ELR (cell line): ENCODE measurements at places on chromosomes 6 and 20.

GRCh38 chr6:42313038-42313437 lies 95.4 kb upstream of the MRPS10 start:
- DNase-seq, result peak; percentile 84

- no peak for DNase-seq
These were observed 261.9 kb upstream of the ECI2 start for GRCh38 chr6:4397307-4397706.

- peak; percentile 12 for DNase-seq
These were observed 906.8 kb upstream of the CITED2 start for GRCh38 chr6:140281236-140281635.

GRCh38 chr6:159608961-159609651 lies 83.9 kb downstream of the SOD2 start:
- DNase-seq, result peak; percentile 60

GRCh38 chr6:16698997-16699868 lies 62.0 kb downstream of the ATXN1 start:
- peak; percentile 62 for DNase-seq

DNA sequence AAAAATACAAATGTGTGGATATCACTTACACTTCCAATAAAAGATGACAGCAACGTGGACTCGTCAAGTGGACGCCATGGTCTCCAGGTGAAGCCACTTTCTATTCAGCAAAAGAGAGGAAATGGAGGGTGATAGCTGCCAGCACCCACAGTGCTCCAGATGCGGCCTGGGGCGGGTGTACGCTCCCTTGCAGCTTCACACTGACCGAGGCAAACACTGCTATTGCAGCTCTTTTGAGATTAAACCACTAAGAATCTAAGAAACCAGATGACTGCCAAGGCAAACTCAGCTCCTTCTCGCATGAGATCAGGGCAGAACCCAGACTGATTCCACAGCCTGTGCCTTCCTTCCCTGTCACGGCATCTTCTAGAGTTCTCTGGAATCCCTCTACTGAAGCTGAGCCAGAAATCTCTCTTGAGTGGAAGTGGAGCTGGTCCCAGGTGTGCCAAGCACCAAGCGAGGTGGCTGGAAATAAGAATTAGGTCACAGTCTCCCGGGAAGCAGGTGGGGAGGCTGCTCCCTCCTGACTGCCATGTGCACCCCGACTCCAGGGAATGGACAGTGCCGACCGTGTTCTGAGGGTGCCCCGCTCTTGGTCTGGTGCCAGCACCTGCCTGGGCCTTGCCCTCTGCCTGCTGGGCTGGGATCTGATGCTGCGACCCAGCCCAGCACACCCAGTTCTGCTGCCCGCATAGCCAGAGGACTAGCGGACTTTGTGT lies 90.1 kb upstream of the AFDN start:
- DNase-seq, result no peak

DNA sequence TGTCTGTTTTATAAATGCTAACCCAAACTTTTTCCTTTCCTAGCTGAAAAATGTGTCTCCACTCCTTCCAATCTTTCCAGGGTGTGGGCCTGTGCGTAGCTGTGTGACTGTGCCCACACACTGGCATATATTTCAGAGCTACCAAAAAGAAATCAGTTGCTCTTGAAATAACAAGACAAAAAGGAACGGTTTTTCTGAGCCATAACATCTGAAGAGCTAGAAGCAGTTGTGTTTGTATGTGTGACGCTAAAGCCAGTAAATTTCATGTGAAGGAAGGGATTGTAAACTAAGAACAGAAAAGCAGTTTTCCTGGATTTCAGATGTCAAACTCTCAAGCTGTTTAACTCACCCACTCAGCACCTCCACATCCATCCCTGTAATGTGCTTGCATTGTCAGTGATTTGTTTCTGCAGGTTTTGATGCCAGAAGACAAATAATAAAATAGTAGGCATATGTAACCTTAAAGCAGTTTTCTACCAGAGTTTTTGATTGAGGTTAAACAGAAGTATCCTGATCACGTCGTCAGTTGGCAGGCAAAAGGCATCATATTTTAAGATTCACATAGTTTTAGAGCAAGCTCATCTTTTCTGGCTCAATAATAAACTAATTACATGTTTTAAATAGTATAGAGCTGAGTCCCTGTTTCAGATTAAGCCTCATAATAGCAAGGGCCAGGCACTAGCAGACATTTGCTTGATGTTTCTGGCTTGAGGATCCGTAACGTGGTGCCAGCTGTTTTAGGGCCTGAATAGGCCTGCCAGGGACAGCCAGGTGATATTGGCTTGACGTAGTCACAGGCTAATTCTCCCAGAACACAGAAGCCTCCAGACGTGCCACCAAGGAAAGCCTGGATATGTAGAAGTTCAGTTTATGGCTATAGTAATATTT lies 90.9 kb downstream of the FOXO3 start:
- peak; percentile 65 for DNase-seq

- no peak for DNase-seq
These were observed 499 bp downstream of the TTI1 start for GRCh38 chr20:38032585-38033329.

DNA sequence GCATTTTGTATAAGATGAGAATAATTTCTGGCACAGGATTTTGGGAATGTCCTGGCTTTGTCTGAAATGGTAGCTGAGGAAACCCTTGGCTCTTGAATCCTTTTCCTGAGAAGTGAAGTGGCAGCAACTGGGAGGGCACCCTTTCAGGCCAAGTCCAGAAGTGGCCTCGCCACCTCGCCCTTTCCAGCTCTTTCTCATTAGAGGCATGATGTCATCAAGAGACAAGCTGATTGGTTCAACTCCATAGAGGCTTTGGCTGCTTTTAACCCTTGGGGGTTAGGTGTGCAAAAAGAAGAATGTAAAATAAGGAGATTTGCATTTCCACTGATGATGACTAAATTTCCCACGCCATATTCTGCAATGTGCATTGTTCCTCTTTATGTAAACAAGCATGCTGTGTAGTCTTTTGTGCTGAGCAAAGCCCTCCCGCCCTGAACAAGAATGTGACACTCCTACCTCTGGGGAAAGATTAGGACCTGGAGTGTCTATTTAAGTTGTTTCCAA lies 116.5 kb downstream of the TCP11 start:
- DNase-seq, result peak; percentile 67

DNA sequence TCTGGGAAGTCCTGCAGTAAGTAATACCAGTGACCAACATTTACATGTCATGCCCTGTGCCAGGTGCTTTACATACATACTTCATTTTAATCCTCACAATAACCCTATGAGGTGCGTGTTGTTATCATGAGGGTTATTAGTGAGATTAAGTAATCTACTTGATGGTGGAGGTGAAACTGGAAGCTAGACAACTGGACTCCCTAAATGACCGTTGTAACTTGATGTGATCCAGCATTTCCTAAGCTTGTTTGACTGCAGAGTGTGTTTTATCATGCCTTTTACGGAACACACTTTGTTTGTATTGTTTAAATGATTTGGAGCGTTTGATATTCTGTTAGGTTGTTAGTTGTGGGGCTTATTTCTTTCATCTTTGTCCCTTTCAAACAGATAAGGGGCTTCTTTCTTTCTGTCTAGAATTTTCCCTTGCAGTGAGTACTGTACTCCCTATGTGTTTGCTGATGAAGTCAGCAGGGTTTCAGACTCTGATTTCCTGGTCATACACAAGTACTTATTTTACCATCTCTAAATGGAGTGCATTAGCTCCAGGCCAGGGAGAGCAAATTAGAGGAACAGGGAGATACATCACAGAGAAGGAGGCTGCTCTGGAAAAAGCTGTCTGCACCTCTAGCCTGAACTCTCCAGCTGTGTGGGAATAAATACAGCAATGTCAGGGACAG lies 29.7 kb downstream of the CHMP4B start:
- DNase-seq, result no peak

DNA sequence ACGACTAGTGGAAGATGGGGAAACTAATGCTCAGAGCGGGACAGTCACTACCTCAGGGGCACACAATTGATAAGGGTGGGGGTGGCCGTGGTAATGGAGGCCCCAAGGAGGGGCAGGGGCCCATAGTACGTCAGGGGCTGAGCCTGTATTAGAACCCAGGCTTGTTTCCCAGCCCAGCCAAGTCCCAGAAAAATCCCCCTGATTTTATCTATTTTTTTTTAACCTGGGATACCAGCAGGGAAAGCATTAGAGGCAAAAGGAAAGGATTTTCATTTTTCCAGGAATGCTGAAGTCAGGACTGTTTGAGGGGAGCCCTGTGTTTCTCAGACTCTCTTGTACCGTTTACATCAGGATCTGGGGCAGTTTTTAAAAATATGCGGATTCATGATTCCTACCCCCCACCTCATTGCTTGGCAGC lies 382 bp downstream of the MYH7B start:
- DNase-seq, result no peak

- DNase-seq, result no peak
These were observed 25.6 kb upstream of the NTSR1 start for GRCh38 chr20:62682912-62683517.

DNA sequence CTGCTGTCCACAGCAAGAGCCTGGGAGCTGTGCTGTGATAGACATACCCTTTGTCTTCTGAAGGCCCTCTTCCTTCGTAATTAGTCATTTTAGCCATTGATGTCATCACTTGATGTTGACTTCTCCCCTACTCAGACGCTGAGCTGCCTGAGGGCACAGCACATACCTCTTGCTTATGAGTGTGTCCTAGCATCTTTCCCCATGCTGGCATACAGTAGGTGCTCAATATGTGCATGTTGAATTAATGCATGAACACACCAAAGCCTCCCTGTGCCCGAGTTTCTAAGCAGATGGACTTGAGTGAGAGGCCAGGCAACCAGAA lies 35.8 kb upstream of the FAM83D start:
- DNase-seq, result peak; percentile 40

DNA sequence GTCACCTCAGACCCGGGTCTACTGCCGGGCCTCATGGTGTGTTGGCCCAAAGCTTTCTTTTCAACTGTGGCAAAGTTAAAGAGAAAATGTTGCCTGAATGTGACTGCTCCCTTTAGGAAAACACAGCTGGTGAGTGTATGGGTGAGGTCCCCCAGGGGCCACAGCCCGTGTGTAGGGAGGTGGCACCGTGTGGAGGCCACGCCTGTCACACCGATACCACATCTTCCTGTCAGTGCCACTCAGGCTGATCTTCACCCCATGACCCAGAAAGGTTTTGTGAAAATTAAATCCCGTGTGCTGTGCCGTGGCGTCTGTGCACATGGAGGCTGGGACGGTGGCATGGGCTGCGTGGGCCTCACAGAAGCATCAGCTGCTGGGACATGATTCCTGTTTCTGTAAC lies 10.7 kb upstream of the ADRM1 start:
- DNase-seq, result no peak

DNA sequence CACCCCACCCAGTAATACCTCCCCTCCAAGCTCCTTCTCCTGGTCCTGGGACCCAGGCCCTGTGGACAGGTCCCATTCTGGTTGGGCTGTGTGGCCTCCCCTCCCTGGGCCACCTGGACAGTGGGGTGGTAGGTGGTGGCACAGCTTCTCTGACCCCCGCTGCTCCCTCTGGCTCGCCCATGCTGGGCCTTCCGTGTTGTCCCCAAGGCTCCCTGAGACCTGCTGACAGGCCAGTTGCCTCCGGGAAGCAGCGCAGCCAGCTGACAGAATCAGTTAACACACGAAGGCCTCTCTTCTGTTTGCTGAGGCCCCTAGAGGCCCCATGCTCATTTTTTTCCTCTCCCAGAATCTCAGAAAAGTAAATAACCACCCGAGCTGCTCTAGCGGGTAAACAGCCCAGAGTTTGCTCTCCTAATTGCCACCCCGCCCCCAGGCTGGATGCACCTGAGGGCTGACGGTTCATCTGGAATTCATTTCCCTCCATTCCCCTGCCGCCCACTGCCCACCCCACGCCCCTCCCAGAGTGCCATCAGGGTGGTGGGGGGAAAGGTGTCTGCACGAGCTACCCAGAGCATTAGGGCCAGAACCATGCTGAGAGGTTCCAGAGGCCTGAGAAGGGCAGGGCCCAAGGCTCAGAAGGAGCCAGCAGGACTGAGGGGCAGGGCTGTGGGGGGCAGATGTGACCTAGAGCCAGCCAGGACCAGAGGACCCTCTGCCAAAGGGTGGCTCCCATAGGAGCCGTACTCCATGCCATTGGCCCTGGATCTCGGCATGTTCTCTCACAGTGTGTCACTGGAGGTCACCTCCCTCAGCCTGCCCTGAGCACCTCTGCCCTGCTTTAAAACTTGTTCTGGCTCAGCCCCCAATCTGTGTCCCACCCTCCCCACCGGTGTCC lies 157.5 kb downstream of the GRM4 start:
- no peak for DNase-seq

- DNase-seq, result no peak
These were observed 92.8 kb upstream of the RNF217 start for GRCh38 chr6:124869416-124869815.

DNA sequence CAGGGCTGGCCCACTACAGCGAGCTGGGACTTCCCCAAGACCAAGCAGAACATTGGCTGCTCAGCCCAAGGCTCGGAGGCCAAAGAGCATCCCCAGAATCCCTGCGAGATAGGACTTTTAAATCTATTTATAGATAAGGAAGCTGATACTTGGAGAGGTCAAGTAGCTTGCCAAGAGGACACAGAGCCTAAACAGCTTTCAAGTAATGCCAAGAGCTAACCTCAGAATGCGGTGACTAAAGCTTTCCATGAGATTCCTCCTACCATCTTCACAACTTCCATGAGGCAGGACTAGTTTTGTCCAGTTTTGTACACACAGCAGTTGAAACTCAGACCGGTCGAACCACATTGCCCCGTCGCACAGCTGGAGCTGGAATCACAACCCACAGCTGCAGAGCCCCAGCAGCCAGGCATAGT lies 168.1 kb upstream of the TOP1 start:
- DNase-seq, result peak; percentile 40

DNA sequence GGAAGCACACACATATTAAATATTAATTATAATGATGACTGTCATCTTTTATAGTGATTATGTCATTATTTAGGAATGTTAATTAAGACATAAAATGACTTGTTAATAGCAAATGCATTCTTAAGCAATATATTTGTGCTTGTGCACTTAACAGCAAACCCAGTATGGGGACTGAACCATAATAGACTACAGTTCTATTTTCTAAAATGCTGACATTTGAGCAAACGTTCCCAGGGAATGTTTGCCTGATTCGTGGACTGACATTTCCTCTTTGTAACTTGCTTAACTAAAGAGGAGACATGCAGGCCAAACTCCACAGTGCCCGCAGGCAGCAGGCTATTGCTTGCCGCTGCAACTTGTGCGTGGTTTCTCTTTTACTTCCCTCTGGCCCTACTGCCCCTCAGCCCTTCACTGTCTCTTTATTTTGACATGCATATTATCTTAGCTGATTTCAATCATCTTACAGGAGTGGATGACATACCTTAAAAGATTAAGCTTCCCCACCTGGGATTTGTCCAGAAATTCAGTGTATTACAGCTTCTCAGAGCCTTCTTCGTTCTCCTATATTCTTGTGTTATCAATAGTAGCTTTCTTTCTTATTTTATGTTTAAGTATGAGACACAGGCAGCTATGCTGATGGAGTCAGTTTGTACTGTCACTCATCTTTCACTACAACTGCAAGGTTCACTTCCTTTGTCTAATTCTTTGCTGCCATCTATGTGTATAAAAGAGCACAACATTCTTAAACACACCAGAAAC lies 141.5 kb downstream of the GMDS start:
- DNase-seq, result peak; percentile 64
